H4 (cell line): ENCODE measurements at places on chromosomes 5 and 9.

DNA sequence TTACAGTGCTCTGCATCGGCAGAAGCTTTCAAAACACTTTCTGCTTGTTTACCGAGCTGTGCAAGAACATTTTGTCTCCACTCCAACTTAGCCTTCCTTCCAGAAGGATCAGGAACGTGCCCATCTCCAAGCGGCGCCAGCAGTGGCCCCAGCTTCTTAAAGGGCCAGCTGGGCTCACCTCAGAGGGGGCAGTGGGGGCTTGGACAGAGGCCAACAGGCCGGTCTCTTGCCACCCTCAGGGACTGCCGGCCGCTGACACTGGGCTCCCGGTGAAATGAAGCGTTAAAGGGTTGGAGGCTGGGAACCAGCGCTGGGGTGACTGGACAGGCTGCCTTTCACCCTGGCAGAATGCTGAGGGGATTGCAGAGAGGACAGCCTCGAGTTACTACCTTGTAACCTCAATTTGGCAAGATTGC, 67.0 kb upstream of the RNU6ATAC start:
- DNase-seq = no peak

DNA sequence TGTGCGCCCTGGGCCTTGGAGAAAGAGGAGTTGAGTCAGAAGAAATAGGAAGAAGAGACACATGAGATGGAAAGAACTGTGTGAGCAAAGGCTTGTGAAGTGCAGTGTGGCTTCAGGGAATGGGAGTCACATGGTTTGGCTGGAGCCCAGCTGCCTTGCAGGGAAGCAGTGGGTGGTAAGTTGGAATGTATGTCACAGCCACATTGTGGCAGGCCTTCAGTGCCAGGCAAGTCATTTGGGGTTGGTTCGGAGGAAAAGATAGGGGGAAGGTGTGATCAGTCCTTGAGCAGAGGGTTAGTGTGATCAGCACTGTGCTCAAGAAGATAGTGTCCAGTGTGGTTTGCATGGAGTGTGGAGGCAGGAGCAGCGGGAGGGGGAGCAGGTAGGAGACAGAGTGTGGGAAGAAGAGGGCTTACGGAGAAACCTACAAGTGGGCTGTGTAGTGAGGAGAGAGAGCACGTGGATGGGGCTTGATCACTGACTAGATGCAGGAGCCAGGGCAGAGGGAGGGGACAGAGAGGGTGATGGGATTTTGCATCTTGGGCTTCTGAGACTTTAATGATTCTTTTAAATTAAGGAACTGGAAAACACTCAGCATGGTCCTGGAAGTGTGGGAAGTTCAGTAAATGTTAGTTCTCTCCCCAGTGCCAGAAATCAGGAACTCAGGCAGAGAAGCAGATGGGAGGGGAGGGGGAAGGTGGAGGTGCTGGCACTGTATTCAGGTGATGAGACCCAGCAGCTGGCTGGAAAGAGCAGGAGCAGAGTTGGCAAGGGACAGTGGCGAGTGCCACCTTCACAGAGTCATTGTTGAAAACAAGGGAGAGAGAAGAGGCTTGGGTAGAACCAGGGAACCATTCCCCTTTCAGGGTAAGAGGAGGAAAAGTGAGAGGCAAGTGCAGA, 46.6 kb downstream of the ARHGAP26 start:
- DNase-seq = peak; percentile 89

DNA sequence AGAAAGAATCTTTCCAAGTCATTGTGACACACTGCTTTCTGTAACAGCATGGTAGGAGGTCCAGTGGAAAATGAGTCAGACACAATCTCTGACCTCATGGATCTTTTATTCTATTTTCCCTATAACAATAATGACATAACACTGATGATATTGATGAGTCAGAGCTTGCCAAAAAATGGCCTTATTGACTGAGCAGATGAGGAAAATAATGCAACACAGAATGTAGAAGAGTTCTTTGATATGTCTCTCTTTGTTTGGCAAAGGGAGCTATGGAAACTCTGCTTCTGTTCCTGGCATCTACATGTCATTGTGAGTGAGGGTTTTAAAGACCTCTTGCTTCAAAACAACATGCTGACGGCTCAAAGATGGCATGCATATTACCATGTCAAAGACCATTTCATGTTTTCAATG, 443.1 kb upstream of the ZNF608 start:
- no peak for DNase-seq

DNA sequence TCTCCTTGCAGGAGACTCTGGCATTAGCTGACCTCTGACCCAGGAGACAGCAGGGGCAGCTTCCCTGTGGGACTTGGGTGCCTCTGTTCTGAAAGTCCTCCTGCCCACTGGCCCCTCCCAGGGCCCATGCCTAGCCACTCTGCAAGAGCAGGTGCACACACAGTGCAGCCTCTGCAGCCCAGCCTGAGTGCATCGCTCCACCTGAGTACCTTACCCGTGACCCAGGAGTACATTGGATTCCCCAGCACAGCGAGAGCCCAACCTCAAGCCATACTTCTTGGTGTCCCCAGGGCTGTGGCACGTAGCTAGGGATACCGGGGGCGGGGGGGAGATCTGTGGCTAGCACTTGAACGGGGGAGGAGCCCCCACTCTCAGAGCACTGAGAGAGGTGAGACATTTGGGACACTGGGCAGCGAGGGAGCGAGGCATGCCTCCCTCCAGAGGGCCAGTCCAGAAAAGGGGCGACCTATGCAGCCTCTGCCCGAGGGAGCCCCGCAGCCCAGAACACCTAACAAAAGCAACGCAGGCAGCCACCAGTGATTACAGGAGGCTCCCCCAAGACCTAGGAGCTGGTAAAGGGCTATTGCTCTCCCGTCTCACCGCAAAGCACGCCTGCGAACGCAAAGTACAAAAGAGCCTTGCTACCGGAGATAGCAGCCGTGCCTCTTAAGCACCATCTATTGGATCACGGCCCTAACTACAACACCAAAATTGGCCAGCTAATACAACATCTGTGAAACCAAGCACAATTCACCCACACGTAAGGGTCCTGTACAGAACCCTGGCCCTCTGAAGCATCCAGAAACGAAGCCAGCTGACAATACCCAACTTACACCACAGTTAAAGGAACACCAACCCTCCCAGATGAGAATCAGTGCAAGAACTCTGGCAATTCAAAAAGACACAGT, 826 bp upstream of the PRDM9 start:
- peak; percentile 38 for DNase-seq

GRCh38 chr9:128771094-128771721, 519 bp downstream of the ZER1 start:
- no peak for DNase-seq

DNA sequence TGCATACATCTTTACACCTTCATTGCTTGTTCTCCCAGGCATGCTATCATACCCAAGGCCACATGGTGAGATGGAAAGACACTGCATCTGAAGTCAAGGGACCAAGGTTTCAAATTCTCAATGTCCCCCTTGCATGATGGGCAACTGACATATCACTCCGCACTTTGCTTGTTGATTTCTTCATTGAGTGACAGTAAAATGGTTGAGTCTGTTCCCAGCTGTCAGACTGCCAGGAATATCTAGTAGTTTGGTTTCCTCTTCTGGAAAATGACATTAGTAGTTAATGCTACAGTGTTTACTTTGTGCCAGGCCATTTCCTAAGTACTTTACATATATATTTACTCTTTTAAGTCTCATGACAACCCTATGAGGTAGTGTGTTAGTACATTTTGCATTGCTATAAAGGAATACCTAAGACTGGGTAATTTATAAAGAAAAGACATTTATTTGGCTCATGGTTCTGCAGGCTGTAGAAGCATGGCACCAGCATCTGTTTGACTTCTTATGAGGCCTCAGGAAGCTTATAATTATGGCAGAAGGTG, 114.4 kb downstream of the PCSK1 start:
- no peak for DNase-seq

GRCh38 chr9:114409103-114409780, 21.5 kb upstream of the AKNA start:
- DNase-seq = peak; percentile 27

DNA sequence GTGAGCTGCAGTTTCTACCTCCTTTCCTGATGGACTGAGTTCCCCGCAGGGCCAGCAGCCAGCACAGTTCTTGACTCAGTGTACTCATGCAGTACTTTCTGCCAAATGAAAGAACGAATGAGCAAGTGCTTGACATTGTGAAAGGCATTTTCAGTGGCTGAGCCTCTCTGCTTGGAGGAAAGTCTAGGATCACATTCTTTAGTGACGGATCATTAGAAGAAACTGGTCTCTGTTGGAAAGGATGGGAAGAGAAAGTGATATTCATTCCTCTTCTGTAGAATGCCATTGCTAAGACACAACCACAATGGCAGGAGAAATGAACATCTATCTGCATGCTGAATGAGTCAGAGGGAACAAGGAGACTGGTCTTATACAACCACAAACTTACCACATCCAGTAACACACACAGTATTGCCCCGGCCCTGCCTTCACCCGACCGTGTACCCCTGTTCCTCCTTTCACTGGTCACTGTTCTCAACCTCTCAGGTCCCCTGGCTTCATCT, 206.9 kb downstream of the CRB2 start:
- peak; percentile 47 for DNase-seq

DNA sequence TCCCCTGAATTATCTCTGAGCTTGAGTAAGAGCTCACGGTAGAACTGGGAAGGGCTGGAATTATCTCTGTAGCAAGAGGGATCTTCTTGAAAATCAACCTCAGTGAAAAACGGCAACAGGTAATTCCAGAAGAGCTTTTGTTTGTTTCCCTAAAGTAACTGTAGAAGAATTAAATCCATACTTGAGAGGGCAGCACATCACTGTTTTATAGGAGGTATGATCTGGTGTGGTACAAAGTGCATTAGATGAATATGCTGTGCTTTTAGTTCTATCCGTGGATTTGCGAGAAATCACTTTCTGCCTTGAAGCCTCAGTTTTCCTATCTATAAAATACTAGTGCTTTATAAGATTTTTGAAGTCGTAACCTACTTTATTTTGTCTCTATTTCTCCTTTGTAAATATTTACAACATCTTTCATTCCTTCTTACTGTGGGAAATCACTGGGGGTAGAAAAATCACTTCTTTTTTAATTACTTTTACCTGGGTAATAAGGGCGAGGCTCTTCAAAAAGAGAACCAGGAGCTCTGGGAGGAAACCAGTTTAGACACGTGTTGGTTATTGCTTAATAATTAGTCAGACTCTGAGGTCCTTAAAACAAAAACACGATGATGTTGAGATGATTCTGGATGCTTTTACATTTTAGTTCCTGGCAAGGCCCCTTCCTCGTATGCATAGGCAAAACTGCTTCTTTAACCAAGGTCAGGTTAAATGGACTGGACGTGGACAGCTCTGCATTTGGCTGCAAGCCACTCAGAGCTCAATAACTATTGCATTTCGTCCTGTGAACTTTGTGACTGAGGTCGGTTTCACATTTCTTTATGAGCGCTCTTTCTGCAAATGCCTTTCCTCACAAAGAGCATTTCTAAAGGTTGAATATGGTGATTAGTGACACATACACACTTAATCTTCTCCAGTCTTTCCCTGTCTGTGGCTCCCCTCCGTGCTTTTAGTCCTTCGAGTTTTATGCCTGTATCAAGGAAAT, 376.1 kb downstream of the BRINP1 start:
- DNase-seq = no peak

DNA sequence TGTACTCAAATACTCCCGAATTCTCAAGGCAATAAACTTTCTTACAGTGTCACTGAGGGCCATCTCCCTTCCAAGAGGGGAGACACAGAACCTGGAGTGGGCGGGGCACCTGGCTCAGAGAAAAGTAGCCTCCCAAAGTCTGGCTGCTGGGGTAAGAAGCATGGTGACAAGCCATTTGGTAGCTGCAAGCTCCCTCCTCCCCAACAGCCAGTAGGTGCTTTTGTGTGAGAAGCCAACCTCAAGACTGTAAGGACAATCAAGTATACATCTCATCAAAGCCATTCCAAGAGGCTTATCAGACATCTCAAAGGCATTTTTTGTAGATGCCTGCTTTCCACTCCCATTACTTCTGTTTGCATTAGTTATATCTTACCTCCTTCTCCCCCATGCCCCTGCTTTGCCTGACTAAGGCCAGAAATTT, 1.4 kb downstream of the DAB2 start:
- DNase-seq = no peak

GRCh38 chr9:37784616-37785483, at the start of gene EXOSC3:
EXOSC3 (minus strand) TSS chr9:37785064; CDS start chr9:37785044, 20 bp downstream.
- peak; percentile 92 for DNase-seq

DNA sequence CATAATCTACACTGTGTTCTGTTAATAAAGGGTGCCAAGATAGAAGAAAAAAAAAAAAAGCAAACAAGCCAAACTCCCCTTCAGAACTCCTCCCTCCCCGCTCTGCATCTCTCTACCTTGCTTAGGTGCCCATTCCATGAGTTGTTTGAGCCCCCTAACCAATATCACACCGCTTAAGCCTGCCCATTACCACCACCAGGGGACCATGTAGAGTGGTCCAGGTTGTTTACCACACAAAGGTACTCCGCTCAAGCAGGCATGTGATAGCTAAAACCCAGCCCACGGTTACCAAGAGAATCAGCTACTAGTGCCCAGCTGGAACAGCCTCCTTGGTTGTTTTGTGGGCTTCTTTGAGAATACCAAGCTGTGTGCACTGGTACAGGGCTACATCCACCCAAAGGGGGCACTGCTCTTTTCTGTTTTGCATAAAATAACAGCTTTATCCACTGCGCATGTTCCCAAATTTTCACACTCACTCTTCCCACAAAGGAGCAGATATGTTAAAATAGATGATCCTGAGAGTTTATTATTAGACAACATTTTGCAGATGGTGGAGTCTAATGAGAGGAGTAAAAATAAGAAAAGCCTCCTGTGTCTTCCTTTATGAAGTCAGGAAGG, 304.1 kb downstream of the DEPDC1B start:
- DNase-seq = no peak

GRCh38 chr9:95826183-95826838, 49.2 kb upstream of the ERCC6L2 start:
- no peak for DNase-seq

- no peak for DNase-seq
Observed at GRCh38 chr9:133592731-133593409, 16.3 kb downstream of the FAM163B start.

GRCh38 chr5:38543074-38543473, 13.4 kb downstream of the LIFR start:
- DNase-seq = no peak

GRCh38 chr9:124770359-124771020, 621 bp downstream of the NR6A1 start:
- DNase-seq = no peak

- no peak for DNase-seq
Observed at GRCh38 chr5:131229623-131230022, 34.2 kb upstream of the CDC42SE2 start.

- no peak for DNase-seq
Observed at GRCh38 chr5:125775896-125776295, 647.3 kb upstream of the GRAMD2B start.

- DNase-seq = no peak
Observed at GRCh38 chr5:103034662-103035392, 85.1 kb downstream of the GIN1 start.

DNA sequence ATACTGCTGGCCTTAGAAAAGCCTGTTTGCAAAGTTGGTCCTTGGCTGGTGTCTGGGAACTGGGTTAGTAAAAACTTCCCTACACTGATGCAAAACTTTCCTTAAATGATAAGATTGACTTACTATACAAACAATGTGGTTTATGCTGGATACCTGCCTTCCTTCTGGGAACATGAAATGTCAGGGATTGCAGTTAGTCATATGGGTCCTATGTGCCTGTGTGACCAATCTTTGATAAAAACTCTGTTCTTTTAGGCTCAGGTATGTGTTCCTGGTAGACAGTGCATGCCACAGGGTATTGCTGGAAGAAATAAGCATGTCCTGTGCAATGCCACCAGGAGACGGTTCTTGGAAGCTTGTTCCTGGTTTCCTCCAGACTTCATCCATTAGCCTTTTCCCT, 173.3 kb downstream of the RMI1 start:
- peak; percentile 29 for DNase-seq
